GM12878 (cell line): ENCODE measurements at places on chromosomes 1 and 21. TPM values are rescaled to one million over a fixed set of nuclear protein-coding genes. Genes with fewer than 3 reads are reported as not detected.

DNA sequence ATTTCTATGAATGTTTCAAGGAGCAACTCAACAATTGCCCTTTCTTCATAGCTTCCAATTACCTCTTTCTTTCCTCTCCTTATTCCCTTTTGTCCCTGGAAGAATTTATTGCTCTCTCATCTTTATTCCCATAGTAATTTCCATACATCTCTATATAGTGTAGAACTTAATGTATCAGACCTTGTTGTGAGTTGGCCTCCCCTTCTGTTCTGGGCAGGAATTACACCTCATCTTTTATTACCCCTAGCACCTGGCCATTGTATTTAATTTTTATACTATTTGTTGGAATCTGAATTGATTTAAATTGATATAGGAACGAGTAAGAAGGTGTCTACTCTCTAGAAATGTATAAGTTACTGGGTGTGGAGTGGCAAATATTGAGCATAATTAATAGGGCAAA lies 114.5 kb downstream of the CACHD1 start:
- DNase-seq = no peak

DNA sequence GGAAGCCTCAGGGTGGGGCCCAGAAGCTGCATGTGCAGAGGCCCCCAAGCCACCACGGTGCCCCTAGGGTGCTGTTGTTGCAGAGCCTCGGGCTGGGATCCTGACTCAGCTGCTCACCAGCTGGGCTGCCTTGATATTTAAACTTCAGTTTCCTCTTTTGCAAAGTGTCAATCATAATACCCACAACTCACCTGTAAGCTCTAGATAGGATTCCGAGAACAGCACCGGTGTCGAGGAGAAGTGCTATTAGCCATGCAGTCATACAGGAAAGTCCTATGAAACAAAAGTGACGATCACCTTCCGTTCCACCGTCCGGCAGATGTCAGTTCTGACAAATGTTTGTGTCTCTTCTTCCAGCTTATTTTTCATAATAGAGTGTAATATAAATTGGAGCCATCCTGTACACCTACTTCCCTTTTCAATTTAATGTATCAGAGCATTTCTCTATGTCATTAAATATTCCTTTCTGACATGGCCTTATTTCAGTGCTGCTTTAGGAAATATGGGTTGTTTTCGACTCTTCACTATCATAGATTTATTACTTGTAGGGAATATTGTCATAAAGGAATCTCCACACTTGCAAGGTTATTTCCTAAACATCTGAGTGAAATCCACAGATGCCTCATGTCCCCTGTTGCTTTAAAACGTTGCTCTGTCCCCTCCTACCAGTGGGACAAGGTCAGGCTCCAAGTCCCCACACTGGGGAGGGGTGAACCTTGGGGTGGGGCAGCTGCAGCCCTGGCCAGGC lies 100.8 kb downstream of the SIK1 start:
- no peak for DNase-seq

DNA sequence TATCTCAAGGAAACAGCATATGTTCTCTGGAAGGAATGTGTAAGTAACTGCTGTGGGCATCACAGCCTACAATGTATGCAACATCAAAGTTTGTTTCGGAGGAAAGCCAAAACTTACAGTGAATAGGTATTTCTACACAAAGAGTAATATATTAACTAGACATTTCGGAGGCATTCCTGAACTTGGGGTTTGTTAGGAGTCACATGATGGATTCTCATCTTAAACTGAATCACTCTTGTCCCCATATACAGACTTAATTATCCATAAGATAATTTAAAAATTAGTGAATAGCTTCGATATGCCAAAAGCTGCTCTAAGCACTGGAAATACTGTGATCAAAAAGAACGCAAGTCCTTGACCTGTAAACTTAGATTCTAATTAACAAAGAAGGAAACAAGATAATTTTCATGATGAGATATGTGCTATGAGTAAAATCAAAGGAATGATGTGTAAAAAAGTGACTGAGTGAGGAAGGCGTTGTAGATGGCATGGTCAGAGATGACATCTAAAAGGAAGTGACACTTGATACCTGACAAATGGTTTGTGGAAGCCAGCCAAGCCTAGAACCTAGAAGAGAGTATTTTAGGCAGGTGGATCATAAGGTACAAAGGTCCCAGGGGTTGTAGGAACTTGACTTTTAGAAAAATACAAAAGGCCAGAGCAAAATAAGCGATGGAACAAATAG lies 273.1 kb downstream of the MRPL39 start:
- DNase-seq = no peak

DNA sequence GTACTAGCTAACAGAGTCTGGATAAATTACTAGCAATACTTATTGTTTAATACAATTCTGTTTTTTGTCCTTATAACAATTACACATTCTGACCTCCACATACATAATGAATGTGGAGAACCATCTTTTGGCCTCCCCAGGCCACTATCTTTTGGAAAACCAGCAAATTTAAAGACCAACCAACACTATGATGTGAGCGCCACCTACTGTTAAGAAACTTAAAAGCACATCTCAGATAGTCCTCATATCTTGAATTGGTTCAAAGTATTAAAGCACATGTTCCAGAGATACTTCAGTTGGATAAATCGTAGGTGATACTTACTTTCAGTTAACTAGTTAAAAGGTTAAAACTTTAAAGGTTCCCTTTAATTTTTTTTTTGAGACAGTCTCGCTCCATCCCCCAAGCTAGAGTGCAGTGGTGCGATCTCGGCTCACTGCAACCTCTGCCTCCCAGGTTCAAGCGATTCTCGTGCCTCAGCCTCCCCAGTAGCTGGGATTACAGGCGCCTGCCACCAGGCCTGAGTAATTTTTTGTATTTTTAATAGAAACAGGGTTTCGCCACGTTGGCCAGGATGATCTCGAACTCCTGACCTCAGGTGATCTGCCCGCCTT lies 29.3 kb upstream of the USP1 start:
- DNase-seq = no peak

DNA sequence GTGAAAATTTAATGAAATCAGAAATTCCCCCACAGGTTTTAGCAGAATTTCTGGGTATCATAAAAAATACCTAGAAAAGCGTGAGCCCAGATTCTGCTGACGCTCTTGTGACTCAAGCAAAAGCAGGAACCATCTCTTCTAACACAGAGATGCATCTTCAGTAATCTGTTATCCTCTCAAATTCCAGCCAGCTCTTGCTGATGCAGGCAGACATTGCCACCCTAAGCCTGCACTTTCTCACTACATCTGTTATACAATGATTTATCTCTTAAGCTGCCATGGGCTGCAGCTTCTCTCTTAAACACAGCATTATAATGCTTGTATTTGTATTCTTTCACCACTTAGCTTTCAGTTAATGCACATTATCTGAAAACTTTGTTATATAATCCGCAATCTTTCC lies 113.0 kb upstream of the RGS1 start:
- no peak for DNase-seq

DNA sequence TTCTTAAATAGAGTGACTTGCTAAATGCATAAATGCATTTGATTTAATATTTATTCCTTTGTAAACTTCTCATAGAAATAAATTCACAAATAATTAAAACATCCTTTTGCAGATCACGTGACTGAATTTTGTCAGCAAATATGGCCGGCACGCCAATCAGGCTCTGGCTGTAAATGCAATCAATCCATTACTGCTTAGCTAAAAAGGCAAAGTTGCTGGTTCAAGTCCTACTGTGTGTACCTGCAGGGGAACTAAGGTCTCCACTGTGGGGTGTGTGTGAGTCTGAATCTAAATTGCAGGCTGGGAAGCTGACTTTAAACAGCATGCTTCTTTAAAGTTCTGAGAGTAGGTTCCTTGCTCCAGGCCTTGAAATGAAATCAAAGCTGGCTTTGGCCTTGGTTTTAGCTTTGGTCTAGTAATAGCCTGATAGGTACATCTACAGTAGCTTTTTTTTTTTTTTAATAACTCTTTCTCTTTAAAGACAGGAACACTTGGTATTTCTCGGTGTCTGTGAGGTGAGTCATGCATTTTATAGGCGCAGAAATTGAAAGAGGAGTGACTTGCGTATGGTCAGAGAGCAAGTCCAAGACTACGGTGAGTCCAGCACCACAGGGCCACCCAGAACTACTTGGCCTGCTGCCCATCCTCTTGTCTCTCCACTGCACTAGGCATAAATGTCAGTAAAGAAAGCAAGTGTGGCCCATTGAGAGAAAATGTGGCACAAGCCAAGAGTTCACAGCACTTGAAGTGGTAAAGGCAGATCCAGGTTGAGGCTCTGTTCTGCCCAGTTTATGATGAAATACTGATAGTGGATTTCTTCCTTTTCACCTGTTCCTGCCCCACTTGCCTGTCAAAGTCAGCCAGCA lies 36.2 kb upstream of the LYST start:
- no peak for DNase-seq

DNA sequence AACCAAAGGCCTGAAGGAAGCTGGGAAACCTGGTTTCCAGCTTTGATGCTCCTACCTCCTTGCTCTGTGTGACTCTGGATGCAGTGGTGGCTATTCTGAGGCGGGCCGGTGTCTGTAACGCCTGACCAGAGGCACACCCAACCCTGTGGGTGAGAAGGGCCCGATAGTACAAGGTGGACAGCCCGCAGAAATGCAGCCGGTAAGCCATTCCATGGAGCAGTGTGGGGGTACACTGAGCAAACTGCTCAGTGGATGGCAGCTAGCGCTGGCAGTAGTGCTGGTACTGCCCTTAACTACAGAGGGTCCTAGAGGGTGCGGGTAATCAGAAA lies 36.0 kb downstream of the AHDC1 start:
- no peak for DNase-seq

GRCh38 chr1:179872558-179872957 lies 5.0 kb downstream of the TOR1AIP2 start:
- no peak for DNase-seq

DNA sequence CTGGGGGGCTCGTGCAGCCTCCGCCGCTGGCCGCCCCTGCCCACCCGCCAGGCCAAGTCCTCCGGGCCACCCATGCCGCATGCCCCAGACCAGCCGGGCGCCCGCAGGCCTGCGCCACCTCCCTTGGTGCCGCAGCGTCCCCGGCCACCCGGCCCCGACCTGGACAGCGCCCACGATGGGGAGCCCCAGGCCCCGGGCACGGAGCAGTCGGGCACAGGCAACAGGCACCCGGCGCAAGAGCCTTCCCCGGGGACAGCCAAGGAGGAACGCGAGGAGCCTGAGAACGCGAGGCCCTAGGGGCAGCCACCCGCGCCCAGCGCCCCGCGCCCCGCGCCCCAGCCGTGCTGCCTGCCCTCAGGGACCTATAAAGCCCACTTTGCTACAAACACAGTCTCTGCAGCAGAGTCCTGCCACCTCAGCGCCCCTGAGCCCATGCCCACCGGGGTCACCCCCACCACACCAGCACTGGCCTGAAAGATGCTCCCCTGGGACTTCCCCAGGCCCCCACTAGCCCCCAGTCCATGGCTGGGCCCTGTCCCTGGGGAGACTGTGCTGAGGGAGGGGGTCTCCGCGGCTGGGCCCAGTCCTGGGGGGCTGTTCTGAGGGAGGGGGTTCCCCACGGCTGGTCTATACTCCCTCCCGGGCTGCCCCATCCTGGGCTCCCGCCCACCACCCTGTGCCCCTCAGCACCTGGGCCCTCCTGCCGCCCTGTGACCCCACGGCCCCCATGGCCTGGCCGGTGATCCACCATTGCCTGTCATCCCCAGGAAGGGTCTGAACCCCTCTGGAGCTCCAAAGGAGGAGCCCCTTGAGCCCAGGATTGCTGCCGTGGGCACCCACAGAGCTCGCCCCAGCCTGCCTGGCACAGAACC lies 8.6 kb downstream of the TNFRSF18 start:
- no peak for DNase-seq

- DNase-seq = no peak
Measured at GRCh38 chr1:74570797-74571492, 58.5 kb upstream of the LRRC53 start.

- DNase-seq = no peak
Measured at GRCh38 chr1:36494971-36495370, 12.3 kb upstream of the CSF3R start.

CD1D gene
- total RNA-seq = 0.72 and 1.4 TPM in 2 replicates

NMNAT2 gene
- 0.45 and 0.69 TPM in 2 replicates for total RNA-seq

DNA sequence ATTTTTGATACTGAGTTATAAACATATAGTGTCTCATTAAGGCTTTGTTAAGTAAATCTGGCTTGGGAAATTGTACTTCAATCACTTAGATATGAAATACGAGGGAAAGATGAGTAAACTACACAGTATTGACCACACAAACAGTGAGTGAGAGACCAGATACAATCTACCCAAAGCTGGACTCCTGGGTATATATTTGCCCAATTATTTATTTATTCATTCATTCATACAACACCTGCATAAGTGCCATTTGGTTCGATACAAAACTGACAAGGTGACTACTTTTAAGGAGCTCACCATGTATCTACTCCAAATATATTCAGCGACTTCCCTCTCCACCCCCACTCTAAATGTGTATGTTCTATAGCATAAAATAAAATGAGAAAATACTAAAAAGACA lies 143.4 kb downstream of the TGFB2 start:
- DNase-seq = no peak

DNA sequence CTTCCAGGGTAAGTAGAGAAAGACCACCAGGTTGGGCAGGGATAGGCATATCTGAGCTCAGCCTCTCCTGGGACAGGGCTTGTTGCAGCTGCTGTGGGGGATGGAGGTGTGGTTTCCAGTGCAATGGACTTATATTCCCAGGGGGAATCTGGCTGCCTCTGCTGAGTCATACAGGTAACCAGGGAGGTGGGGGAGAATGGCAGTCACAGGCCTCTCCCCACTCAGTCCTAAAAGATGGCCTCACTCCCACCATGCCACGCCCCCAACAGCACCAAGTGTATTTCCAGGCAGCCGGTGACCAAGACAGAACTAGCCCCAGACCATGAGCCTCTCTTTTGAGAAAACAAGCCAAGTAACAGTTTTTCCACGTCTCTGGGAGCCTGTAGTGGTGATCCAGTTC lies 1240.7 kb downstream of the BRINP3 start:
- DNase-seq = no peak

RNU1-2 gene
- 2,403 and 2,678 TPM in 2 replicates for total RNA-seq

G0S2 gene
- total RNA-seq = 0.24 and 0.51 TPM in 2 replicates

ANGPTL1 gene
- not detected in 2 replicates for total RNA-seq

GRCh38 chr1:168893359-168893801 lies 164.4 kb upstream of the DPT start:
- DNase-seq = no peak

DNA sequence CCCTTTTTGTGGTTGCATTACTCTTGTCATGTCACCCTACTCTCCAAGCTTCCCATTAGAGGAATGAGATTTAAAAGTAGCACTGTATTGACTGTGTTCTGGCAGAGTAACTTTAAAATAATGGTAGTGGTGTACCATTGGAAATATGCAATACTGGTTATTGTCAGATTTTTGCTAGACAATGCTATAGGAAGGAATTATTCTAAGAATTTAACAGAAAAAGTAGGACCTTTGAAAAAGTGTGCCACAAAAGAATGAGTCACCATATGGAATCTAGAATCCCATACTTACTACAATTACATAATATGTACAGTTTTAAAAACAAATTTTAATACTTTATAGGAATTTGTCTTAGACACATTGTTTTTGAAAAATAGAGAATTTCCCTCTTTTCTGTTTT lies 13.8 kb downstream of the MIER1 start:
- no peak for DNase-seq

CCDC190 gene
- not detected in 2 replicates for total RNA-seq

DNA sequence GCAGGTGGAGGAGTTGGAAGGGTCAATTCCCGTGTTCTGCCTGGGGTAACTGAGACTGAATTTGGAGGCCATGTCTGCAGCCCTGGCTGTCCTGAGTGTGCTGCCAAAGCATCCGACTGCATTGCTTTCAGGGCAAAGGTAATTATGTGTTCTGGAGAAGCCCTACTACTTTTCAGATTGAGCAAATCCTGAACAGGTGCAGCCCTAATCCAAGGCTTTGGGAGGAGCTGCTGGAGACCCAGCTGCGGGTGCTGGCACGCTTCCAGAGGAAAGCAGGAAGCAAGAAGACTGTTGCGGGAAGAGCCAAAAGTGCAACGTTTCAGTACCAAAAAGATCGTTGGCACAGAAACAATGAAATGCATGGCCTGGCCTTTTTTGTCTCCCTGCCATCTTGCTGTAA lies 73.7 kb upstream of the NRIP1 start:
- DNase-seq = no peak
